ENCODE measurements at places on chromosomes 5 and 9.

DNA sequence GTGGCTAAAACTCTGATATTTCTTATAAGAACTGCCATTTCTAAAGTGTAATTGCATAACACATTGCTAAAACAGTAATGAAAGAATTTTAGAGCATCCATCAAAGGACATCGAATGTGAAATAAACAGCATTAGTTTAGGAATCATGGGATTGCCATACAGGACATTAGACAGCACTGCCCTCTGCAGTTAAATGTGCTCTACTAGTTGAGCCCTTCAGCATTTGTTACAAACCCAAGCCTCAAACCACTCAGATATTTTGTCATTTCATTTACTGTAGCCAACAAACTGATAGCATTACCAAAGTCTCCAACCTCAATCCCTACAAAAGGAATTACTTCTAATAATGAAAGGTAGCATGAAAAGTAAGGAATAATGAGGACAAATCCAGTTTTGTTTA is 116.8 kb upstream of the COX7C start:
- DNase-seq = no peak

DNA sequence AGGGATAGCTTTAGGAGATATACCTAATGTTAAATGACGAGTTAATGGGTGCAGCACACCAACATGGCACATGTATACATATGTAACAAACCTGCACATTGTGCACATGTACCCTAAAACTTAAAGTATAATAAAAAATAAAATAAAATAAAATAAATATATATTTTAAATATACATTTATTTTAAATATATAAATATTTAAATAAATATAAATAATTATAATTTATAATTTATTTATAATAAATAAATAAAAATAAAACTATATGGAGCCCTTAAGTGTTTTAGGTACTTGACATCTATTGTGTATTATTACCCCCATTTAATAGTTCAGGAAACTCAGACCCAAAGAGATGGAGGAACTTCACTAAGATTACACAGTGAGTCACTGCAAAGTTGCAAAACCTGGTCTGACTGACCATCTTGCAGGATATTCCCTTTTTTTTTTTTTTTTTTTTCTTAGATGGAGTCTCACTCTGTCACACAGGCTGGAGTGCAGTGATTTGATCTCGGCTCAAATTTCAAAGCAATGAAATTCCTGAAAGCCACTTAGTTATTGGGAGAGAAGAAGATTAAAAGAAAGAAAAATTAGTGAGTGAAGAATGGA is 5.8 kb upstream of the C5orf52 start:
- no peak for DNase-seq

- no peak for DNase-seq
These were observed 101.9 kb downstream of the SLC28A3 start for GRCh38 chr9:84238652-84239051.

- DNase-seq = no peak
These were observed 24.0 kb downstream of the HSPA4 start for GRCh38 chr5:133075572-133076536.

DNA sequence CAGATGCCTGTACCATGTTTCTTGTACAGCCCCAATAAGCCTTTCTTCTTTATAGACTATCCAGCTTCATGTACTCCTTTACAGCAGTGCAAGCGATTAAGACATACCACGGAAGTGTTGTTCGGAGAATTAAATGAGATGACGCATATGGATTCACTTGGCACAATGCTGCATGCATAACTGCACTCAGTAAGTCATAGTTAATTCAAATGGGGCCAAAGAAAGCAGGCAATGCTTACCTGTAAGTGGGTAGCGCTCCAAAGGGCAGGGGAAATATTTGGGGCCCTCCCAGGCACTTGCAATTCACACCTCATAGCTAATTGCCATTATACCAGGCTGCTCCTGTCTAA is 7.7 kb upstream of the ADRA1B start:
- no peak for DNase-seq

- no peak for DNase-seq
These were observed 78.3 kb downstream of the DPYSL3 start for GRCh38 chr5:147431586-147431985.

DNA sequence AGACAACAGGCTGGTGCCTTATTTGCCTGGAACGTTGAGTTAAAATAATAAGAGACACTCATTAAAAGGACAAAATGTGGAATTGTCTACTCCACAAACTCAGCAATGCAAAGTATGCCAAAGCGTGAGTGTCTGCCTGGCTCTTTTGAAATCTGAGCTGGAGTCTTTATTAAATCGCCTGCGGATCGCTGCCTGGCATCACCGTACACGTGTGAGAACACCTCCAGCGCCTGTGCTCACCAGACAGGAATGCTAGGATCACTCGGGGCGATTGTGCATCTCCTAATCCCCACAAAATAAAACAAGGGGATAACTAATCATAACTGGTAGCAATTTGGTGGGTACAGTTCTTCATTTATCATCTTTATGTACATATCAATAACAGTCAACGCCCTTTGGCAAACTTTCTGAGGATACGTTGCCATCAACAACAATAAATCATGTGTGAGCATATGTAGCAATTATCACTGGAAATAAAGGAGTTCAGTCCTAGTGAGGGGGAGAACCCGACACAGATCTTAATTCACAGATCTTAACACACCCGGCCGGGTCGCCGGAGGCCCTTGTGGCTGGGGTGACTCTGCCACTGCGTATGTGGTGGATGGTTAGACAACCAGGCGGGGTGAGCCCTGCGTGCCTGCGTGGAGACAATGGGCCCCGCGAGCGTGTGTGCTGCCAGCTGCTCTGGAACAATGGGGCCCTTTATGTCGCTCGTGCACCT is 284.9 kb upstream of the IRX1 start:
- no peak for DNase-seq

DNA sequence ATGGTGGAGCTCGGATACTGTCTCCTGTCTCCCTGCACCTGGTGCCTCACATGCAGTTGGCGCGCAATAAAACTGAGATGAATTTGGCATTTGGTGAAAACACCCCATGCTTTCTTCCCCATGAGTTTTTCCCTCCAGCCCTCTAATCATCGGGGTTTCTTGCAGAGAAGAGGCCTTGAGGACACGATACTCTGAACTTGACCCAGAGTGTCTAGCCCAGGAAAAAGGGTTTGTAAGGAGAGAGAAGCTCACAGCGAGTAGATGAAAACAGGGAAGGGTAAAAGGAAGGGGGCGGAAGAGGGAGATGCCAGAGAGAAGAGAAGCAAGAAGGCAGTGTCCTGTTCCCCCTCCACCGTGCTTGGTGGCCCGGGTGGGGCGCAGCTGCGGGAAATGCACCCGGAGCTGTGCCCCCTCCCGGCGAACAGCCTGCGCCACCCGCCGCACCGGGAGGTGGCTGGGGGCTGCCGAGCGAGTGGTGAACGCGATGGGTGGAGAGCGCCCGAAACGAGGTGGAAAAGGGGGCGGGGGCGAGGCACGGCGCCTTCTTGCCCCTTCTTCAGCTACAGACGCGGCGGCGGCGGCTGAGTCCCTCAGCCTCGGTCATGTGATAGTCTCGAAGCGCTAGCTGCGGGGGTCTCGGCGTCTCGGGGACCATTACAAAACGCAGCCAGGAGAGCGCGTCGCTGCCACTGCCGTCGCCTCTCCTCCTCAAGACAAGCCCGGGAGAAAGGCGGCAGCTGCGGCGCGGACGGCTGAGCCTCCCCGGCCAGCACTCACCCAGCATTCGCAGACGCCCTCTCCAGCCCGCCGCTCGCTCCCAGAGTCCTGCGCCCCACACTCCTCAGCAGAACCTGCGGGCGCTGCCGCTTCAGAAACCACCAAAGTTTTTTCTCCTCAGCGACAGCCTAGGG is 1.1 kb upstream of the FOXB2 start:
- DNase-seq = no peak

DNA sequence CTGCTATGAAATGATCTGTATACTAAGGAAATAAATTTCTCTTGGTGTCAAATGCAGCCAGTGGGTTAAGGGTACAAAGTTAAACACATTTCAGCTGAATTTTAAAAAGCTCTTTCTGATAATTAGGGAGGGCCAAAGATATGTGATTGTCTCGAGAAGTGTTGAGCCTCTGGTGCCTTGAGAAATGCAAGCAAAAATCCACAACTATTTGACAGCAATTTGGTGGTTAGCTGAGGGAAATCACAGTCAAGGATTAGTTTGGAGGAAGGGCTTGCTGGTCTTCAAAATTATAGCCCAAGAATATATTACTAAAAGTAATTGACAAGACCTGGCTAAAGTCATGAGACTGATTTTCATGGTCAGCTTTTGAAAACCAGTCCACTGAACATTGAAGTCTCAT is 255.7 kb upstream of the PPP1R2B start:
- DNase-seq = no peak
